Endothelial cell (in vitro differentiated cells): ENCODE measurements at places on chromosomes 4 and X.

DNA sequence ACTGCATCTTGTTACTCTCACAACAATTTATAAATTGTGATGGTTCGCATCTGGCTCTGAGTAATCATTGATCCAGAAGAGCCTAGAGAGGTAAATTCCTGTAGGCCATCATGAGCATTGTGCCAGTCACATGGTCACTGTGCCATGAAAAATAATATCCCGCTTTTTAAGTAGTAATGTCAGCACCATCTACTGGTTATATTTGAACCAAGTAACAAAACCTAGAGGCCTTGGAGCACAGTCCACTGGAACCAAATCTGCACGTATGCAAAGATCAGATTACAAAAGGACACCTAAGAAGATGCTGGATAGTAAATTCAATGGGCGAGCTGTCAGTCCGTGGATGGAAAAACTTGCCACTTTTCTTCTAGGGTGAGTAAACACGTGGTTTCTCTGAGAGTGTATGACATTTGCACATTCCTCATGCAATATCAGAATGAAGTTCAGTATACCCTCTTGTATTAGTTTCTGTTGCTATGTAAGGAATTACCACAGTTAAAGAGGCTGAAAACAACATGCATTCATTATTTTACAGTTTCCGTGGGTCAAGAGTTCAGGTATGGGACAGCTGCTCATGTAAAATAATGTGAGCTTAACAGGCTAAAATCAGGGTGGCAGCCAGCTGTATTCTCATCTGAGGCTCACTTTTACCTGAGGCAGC, 26.8 kb downstream of the FAM114A1 start:
- no peak for DNase-seq

- no peak for DNase-seq
Measured at GRCh38 chrX:124086411-124086810, 124.9 kb downstream of the STAG2 start.

- no peak for DNase-seq
Measured at GRCh38 chr4:2837904-2838496, 5.6 kb upstream of the ADD1 start.

DNA sequence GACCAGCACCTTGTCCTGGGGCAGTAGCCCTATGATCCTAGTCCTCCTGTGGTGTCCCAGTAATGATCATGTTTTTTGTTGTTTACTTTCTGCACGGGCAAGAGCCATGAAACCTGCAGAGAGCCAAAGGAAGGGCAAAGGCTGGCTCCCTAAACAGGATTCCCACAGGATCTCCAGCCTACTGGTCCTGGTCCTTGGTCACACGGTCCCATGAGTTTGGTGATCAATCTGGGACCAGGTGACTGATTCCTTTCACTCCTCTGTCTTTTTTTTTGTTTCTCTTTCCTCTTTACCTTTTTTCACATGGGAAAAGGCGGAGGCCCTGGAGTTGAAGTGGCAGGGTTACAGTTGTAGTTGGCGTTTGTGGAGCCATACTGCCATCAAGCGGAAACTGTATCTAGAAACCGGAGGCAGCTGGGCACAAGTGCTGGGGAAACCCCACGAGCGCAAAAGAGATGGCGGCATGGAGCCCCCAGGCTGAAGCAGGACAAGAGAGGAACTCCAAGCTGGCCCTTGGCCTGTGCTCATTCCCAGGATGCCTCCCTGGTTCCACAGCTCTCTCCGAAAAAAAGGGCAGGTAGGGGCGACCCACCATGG, 34.6 kb downstream of the NBDY start:
- no peak for DNase-seq

DNA sequence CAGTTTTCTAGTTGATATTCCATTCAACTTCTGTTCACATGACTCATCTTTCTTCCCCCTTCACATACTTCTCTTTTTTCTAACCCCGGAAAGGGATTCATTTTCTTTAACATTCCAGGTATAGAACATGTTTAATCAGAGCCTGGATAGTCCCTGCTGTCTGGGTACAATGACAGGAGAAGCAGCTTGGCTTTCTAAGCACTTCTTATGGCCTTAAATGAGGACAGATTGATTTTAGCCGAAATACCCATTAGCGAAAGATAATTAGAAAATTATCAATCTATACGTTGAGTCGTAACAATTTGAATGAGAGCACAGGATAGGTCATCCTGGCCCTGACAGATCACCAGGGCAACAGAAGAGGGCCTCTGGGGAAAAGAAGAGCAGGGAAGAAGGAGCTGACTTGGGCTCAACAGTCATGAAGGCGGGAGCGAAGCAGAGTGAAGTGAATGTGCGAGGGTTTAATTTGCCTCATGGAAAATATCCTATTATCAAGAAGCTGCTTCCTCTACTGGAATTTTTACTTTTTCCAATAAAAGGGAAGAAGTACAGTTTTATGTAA, 62.2 kb downstream of the PPP1R2C start:
- DNase-seq = no peak

- DNase-seq = no peak
Measured at GRCh38 chr4:55249476-55249875, 96.6 kb upstream of the SRD5A3 start.

DNA sequence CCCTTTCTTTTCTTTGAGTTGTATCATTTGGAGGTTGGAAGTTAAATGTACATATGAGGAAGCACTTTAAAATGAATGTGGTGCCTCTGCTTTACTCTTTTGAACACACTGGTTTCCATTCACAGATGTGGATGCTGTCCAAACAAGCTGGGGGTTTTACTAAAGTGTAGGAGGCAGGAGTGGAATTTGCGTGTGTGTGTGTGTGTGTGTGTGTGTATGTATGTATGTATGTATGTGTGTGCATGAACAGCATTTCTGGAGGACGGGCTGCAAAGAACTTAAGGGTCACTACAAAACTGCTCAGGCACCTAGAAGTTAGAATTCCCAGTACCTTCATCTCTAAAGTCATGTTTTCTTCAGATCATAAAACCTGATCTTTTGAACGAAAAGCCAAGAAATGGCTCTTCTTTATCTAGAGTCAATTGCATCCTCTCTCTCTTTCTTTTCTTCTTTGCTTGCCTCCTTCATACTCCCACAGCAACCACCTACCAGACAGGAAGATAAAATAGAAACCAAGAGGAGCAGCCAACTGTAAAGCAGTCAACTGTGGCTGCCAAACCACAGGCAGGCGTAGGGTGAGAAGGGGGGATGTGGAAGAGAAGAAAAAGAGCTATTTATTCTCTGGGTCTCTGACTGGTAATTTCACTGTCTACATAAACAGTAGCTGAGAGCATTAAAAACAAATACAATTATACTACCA, 177.0 kb upstream of the RASGEF1B start:
- DNase-seq = no peak

GRCh38 chrX:38260231-38260630, 39.6 kb upstream of the SRPX start:
- peak; percentile 30 for DNase-seq

DNA sequence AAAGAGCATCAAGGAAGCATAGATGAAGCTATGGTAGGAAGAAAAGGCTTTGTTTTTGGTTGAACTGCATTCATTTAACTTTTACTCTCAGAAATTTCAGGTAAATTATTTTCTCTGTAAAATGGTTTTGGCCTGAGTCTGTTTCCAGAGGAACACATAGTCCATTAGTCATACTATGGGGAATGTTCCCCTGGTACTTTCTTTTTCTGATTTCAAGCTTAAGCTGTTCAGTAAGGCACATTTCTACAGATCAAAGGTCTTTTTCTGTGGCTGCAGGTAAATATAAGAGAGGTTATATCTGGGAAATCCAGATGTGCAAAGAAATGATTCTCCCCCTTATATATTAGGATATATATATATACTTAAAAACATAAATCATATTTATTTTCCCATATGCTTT, 1744.4 kb upstream of the ADGRL3 start:
- no peak for DNase-seq

GRCh38 chr4:41749631-41750039, 1.1 kb upstream of the PHOX2B start:
- no peak for DNase-seq

DNA sequence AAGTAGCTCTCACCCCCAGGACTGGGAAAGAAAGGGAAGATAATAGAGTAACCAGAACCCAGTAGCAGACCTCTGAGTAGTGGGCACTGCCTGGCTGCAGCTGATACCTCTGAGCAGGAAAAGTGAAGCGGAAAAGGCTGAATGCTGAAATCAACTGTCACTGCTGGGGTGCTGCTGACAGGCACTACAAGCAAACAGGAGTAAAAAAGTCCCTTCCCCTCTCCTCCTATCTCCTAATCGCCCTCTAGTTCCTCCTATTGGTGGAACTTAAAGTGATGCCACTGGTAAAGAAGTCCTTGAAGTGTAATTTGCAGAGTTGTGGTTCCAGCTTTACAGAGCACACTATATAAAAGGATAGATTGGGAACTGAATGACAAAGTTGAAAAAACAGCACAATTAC, 32.8 kb upstream of the GLRB start:
- DNase-seq = peak; percentile 50

DNA sequence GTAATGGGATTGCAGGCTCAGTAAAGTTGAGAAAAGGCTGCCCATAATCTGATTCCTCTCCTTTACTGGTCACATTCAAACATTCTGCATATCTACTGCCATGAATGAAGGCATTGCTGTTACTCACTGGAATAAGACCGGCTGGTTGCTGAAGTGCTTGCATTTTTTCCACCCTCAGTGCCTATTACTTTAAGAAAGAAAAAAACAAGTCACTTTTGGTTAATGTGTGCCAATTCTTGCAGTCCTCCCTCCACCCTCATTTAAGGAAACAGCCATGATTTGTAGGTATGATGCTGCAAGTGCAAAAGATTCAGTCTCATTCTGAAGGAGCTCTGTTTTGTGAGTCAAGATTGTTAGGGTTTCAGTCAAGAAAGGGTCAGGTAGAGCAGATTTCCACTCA, 94.9 kb downstream of the EMCN start:
- DNase-seq = no peak

GRCh38 chr4:79854856-79855502, 218.1 kb downstream of the ANTXR2 start:
- DNase-seq = no peak

GRCh38 chr4:187606581-187606980, 389.0 kb upstream of the ZFP42 start:
- peak; percentile 48 for DNase-seq

DNA sequence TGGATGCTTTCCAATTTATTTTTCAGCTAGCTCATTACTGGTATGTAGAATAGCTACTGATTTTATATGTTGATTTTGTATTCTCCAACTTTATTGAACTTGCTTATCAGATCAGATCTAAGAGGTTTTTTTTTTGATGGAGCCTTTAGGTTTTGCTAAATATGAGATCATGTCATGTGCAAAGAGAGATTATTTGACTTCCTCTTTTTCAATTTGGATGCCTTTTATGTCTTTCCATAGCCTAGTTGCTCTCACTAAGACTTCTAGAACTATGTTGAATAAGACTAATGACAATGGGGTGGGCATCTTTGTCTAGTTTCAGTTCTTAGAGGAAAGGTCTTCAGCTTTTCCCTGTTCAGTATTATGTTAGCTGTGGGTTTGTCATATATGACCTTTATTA, 11.7 kb downstream of the MAGEE1 start:
- DNase-seq = no peak

GRCh38 chr4:140515423-140515822, 8.5 kb upstream of the ELMOD2 start:
- no peak for DNase-seq

- DNase-seq = no peak
Measured at GRCh38 chrX:121365572-121366161, 318.3 kb downstream of the GLUD2 start.

DNA sequence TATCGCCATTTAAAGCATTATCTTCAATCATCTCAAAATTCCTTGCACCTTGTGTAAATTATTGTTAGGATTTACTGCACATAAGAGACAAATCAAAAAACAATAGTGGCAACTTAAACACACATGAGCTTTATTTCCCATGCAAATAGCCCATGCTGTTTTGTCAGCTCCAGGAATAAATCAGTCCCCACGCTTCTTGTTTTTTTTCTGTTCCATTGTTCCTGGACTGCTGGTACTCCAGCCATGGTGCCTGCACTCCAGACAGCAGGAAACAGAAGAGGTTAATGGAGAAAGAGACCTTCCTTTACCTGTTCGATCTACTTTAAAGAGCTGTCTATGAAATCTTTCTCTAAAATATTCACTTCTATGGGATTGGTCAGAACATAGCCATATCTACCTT, 1515.7 kb upstream of the TENM3 start:
- no peak for DNase-seq

- DNase-seq = no peak
Measured at GRCh38 chr4:78565971-78566372, 14.4 kb downstream of the ANXA3 start.

DNA sequence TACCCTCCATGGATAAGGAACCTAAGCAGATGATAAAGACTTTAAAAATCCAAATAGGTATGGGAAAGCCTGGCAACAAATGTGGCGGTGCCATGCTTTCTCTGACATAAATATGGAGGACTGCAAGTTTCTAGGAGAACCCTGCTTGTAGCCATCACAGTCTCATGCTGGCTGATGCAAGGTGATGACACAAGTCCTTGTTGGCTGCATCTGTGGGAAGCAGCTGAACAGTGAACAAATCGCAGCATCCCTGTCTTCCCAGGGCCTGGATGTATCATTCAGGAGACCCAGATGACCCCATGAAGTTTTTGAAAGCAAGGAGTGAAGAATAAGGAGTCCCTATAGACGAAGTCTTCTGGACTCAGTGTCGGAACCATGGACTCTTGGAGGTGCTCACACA, 234.4 kb upstream of the HS3ST1 start:
- no peak for DNase-seq

- no peak for DNase-seq
Measured at GRCh38 chr4:174427571-174428140, 94.6 kb downstream of the HPGD start.

GRCh38 chr4:150583287-150584110, 1.5 kb downstream of the MAB21L2 start:
- DNase-seq = peak; percentile 53

DNA sequence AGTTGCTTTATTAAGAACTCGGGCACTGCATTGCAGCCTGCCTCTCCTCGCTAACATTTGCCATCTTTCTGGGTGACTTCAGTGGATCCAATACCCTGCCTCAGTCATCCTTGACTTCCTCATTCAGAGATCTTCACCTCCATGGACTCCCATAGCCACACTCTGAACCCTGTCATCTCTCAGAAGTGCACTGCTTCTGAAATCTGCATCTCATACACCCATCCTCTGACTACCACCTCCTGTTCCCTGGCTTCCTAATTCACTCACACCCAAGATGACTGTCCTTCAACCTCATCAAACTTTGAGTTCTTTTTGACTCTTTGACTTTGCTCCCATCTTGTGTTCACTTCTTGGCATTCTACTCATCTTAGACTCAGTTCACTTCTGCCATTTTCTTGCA, 25.3 kb upstream of the CYBB start:
- no peak for DNase-seq

GRCh38 chr4:133592591-133592990, 443.5 kb downstream of the PCDH10 start:
- DNase-seq = no peak
